ENCODE measurements at places on chromosomes 6 and 20.

DNA sequence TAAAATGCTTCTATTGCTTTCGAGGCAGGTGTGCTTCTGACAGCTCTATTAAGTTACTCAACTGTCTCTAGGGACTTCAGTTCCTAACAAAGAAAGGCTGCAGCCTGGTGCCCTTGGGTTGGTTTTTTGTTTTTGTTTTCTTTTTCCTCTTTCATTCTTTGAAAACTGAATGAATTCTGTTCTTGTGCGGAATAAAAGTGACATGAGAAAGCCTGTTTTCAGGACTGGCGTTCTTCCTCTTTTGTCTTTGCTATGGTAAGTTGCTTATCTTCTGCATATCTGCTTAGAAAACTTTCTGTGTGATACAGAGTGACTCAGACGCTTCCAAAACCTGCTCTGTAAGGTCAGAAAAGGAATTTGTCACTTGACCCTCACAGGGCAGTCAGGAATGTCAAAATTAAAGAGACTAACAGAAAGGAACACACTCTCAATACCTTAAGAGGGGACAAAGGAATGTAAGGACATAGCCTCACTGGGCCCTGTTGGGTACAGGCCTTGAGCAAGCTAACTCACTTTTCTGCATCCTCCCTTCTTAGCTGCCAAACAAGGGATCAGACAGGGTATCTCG is 56.2 kb upstream of the NHSL1 start:
- DNase-seq = no peak

DNA sequence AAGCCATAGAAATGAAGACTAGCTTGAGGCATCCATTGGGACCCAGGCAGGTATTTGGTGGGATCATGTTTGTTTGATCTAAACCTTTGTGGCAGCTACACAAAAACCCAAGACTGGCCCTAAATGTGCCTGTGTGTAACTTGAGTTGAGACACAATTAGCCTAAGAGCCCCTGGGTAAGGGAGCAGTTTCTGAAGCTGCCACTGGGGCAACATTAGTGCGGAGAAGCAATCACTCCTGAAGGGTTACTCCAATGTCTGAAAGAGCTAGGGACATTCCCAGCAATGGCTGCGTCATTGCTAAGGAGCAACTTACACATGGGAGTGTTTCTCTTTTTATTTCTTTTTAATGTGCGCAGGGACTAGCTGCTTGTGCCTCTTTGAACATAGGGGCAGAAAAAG is 67.9 kb upstream of the EEF1E1 start:
- DNase-seq = no peak

DNA sequence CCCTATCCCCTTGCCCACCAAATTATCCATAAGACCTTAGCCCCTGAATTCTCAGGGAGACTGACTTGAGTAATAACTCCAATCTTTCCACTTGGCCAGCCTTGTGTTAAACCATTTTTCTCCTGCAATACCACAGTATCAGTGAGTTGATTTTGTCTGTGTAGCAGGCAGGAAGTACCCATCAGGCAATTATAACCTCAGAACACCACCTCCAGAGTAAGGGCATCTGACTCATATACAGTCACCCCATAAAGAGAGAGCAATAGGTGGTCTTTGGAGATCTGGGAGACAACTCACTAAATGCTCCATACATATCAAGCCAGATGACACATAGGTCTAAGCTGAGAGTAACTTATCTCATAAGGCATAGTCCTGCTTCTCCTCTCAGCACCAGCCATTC is 83.7 kb downstream of the FILIP1 start:
- no peak for DNase-seq

DNA sequence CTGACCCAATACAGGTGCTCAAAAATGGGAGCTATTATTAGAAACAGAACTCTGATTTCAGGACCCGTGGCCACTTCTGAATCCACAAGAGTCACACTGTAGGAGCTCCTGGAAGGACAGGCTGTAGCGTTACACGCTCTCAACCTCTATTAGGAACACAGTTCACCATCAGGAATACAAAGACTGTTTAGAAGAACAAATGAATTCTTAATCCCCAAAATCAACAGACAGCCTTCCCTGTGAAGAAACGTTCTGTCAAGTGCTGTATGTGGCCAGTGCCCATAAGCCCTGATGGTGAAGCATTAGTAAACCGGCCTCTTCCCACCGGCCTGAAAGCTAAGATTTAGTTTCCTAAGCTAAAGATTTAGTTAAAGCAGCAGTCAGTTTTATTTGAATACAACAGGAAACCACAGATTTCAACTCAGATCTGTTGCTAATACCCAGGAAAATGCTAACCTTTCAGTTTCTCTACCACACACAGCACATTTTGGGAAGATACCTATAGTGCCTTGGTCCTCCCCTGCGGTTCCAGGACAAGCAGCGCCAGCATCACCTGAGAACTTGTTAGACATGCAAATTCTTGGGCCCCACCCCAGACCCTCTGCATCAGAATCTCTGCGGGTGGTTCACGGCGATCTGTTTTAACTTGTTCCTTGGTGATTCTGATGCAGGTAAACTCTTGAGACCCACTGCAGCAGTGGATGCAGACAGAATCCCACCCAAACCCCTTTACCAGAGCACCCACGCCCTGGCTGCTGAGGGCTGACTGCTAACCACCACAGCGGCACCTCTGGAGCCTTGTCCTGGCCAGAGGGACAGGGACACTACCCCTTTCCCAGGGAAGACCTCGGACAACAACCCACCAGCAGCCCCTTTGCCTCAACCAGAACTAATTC is 33.4 kb downstream of the MTRES1 start:
- DNase-seq = no peak

DNA sequence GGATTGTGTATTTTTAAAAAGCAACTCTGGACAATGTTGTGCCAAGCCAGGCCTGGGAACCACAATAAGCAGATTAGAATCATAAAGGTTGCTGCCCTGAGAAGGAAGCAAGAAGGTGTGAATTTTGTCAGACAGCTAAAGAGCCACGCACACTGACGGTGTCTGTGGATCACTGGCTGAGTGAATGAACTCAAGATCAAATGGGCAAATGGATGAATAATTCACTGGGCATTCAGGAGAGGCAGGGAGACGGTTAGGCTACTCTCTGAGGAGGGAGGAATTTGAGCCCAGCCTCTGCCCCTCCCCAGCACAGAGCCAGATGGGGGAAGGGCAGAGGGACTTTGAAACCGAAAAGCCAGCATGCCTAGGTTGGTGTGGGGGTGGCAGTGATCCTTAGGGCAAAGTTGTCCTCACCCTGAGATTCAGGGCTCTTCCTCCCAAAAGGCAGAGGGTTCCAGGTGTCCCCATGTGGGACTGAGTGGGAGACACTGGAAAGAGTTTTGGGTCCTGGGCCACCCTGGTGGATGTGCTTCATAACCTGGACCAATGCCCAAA is 19.5 kb upstream of the SLC22A7 start:
- DNase-seq = no peak

- no peak for DNase-seq
Measured at GRCh38 chr20:34512955-34513419, 3.2 kb upstream of the DYNLRB1 start.

- no peak for DNase-seq
Measured at GRCh38 chr6:39347206-39347605, 24.7 kb upstream of the KCNK16 start.

- no peak for DNase-seq
Measured at GRCh38 chr20:45337367-45338120, 10.7 kb downstream of the SDC4 start.

- no peak for DNase-seq
Measured at GRCh38 chr6:130417951-130418350, 52.1 kb downstream of the TMEM200A start.

DNA sequence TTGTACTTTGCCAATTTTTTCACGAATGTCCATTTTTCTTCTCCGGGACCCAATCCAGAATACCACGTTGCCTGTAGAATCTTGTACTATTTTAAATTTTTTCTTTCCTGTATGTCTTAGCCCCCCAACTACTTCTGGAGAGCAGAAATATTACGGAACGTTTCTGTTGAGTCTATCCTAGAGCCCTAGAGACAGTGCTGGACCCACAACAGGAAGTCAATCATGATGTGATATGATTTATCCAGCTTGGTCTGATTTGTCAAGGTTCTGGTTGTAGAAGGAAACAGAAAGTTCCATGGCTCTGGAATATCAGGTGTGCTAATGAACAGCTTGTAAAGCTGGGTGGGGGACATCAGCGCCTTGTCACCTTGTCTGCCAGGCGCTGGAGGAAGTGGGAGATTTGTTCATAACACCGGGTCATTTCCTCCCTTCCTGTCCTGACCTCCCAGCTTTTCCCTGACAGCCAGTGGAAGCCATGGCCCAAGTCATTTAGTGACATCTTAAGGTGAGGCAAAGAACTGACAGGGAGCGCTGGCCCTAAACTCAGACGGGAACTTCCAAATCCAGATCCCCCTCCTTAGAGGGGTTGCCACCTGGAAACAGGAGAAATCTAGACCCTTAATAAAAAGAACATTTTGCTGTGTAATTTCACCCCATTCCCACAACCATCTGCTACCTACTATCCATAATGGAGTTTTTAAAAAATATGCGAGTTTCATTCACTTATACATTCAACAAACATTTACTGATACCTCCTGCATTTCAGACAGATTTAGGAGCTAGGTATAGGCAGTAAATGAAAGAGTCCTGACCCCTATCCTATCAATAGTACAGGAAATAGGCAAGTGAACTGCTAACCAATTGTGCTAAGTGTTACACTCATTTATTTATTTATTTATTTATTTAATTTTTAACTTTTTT is 130.5 kb downstream of the ZFP64 start:
- peak; percentile 9 for DNase-seq

GRCh38 chr6:90199900-90200299 is 96.7 kb downstream of the BACH2 start:
- no peak for DNase-seq

DNA sequence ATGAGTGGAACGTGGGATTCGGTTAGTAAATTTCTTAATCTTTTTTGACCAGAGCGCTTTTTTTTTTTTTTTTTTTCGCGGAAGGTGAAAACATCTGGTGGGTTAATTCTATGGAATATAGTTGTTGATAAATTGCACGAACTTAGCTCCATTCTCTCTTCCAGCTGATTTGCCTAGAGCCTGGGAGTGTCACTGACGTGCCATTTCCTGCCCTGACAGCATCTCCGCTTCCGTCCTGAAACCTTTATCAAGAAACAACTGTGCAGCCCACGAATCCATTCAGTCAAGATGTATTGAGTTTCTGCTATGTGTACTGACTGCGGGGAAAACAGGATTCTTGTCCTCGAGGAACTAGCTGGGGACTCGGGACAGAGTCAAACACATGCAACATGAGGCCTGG is 59.5 kb upstream of the TGM3 start:
- DNase-seq = peak; percentile 5

- no peak for DNase-seq
Measured at GRCh38 chr6:10771371-10771894, 23.8 kb downstream of the TMEM14B start.

- no peak for DNase-seq
Measured at GRCh38 chr20:48326868-48327267, 500.9 kb downstream of the PREX1 start.

- DNase-seq = no peak
Measured at GRCh38 chr20:2538931-2539720, 2.8 kb downstream of the TMC2 start.

- DNase-seq = no peak
Measured at GRCh38 chr6:84553527-84553926, 210.9 kb downstream of the TBX18 start.

GRCh38 chr6:28542440-28543296 is 17.0 kb downstream of the GPX5 start:
- peak; percentile 89 for DNase-seq

DNA sequence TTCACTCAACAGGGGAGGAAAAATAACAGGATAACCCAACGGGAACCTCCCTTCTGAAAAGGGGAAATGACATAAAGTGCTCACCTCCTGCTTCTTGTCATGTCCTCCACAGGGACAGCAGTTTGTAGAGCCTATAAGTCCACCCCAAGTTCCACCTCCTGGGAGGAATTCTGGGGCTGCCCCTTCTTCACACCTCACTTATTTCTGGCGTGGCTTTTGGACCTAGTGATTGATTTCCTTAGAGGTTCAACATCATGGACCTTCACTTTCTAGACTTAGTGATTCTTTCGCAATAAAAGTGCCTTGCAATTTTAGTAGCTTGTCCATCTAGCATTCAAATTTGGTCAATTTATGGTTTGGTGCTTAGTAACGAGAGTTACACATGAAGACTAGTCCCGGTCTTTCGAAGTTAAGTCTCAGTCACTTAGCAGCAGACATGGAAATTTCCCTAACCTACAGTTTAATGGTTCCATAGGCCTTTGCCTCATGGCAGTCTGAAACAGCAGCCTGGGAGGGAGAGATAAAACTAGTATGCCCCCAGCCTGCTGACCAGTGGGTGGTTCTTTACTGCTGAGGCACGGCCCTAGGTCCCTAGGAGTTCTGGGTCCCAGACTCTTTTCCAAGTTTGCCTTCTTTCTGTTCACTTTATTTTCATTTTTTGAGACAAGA is 59.2 kb upstream of the CDKAL1 start:
- DNase-seq = no peak

DNA sequence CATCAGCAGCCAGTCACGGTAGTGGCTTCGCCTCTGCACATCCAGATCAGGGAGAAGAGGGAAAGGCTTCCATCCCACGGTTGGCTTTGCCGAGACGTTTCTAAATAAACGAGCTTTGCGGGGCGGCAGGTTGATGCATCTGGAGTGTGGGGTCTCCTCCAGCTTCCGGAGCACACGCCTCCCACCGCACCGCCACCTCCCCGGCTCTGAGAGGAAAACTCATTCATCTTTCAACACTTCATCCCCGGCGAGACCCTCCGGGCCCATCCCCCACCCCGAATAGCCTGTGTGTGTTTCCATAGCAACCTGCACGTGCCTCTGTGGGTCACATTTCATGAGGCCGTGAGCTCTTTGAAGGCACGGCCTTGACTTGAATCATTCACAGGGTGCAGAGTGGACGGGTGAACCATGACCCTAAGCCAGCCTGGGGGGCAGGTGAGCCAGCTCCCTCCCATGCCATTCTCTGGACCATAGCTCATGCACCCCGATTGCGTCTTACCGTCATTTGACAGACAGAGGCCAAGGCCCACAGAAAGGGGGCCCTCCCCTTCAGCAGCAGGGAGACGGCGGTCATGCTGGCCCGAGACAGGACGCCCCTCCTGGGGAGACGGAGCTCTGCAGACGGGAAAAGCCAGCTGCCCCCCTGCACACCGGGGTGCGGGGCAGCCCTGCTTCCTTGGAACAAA is 16.2 kb upstream of the CHRNA4 start:
- no peak for DNase-seq

All from NCI-H2081 (cell line).